ENCODE measurements at places on chromosomes 3 and 15.

GRCh38 chr15:62889734-62890505 is 152.6 kb upstream of the TPM1 start:
- DNase-seq = no peak

- DNase-seq = no peak
Observed at GRCh38 chr15:101654171-101654570, 2.0 kb upstream of the TM2D3 start.

DNA sequence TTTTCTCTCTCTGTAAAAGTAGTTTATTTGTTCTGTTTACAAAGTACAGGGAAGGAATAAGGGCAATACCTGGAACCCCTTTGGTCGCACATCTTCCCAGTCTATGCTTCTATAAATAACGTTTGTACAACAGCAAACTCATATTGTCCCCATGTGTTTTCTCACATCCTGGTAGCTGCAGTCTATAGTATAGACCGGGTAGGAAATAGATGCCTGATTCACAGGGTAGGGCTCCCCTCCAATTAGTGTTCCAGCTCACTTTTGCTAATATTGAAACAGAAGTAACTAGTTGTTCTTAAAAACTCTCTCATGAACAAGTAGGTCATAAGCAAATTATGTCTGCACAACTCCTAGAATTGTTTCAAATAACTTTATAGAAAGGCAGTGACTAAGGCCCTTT is 17.7 kb downstream of the ATG7 start:
- DNase-seq = no peak

DNA sequence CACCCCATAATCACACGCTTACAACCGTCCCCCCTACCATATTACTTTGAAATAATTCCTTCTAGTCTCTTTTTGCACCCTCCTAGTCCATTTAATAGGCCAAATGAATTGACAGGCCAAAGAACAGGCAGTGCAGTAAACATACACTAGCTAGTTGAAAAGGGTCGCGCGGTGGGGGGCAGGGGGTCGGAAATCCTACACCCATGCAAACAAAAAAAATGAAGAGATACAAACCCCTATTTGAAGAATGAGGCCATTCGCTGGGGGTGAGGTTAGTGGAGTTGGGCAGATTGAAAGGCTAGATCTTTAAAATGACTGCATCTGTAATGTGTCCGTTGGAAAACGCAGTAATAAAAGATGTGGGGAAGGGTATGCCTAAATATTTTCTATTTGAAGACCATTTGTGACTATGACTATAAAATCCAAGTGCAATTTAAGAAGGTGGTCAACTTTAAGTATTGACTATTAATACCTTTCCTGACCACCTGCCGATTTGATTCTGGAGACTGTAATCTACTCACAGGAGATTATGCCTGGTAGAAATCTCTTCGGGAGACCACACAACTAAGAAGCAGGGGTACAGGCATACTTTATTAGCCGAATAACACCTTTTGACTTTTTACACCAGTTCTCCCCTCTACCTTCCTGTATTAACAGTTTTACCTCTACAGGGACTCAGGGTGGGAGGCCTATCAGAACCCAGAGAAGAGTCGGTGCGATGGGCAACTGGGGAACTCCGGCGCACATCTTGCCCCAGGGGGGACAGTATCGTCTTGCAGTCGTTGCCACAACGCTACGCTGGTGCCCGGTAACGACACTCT is 762 bp upstream of the ARL6 start:
- no peak for DNase-seq

GRCh38 chr3:194773771-194774455 is 88.2 kb downstream of the FAM43A start:
- DNase-seq = no peak

GRCh38 chr3:140170612-140171011 is 235.6 kb downstream of the CLSTN2 start:
- DNase-seq = no peak

GRCh38 chr3:149015393-149015792 is 24.1 kb downstream of the GYG1 start:
- DNase-seq = no peak

DNA sequence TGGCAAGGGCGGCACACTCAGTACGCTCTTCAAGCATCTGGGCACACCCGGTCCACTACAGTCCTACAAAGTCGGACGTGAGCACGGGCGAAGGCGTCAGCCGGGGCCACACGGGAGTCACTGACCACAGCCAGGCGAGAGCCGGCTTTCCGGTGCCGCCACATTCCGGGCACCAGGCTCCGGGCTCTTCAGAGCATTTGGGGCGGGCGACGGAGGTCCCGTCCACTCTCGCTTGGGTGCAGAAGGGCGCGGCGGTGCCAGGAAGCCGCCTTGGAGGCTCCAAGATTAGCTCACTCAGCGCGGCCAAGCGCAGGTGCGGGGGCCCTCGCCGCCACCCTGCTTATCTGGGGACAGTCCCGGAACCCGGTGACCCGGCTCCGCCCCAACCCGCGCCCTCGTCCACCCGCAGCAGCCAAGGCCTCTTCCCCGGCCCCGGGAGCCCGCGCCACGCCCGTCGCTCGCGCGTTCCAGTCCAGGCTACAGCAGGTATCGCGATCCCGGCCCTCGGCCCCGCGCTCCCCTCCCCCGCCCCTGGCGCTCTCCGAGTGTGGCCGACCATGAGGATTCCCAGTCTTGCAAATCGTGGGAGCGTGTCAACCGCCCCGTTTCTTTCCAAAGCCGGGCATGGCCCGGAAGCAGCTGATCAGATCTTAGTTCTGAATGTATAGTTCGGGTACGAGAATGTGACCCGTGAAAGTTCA is at the start of gene ADPRH:
ADPRH (plus strand) TSS at position 127 of the 701 bp plus-strand sequence. CDS start 2,678 bp downstream, outside the sequence.
- peak; percentile 28 for DNase-seq

- DNase-seq = no peak
Observed at GRCh38 chr15:78243058-78243457, 8.7 kb upstream of the ACSBG1 start.

GRCh38 chr15:85706779-85707518 is 87.8 kb downstream of the KLHL25 start:
- DNase-seq = peak; percentile 42

DNA sequence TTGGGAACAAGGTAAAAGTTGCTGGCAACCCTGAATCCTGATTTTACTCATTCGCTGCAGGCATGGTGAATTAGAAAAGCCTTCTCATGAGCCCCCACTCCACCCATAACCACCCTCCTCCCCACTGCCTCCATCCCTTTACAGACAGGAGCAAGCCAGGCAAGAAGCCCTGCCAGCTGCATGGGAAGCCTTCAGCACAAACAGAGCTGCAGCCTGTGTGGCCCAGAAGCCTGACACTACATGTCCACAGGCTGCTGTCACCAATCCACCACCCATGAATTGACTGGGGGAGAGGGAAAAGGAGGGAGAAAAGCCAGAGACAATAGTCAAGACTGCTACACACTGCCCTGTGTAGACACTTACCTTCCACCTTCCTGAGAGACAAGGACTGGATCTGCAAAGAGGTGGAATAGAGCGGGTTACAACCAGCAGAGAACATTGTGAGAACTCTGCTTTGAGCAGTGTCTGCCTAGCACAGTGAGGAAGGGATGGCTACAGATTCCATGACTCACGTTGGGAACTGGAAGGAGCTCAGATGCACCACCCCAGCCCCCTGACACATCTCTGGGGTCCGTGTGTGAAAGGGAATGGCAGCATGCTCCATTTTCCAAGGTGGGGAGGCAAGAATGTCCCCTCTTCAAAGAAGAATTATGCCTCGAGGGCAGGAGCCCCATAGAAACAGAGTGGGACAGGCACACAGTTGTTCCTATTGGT is 33.9 kb downstream of the DZIP1L start:
- DNase-seq = no peak

GRCh38 chr3:64627471-64628321 is 60.1 kb downstream of the ADAMTS9 start:
- no peak for DNase-seq

GRCh38 chr3:143707848-143708247 is 140.4 kb downstream of the SLC9A9 start:
- no peak for DNase-seq

DNA sequence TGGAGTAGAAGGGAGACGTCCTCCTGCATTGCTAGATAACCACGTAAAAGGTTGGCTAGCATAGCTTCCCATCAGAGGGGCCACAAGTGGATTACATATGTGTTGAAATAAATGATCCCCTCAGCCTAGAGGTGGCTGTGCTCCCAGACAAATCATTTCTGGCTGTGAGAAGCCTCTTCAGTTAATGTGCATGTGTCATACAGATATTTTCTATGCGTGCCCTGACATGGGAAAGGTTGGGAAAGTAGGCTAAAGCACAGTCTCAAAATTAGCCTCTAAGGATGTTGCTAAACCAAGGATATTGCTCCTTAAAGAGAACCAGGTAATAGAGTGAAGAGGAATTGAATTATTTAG is 17.8 kb downstream of the USP3 start:
- DNase-seq = no peak

DNA sequence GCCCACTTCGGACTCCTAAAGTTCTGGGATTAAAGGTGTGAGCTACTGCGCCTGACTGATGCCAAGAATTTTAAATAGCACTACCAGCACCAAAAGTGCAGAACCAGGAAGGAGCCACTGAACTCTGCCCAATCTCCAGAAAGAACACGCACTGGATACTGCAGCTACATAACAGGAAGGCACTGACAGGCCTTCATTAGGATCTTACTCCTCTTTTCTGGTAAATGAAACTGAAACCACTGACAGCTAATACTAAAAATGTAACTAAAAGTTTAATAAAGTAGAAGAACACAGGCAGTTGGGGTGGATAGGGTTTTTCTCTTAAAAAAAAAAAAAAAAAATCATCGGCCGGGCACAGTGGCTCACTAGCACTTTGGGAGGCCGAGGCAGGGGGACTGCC is 74.1 kb upstream of the CHRM5 start:
- no peak for DNase-seq

GRCh38 chr3:38404286-38404685 is 49.4 kb upstream of the ACVR2B start:
- DNase-seq = no peak

- DNase-seq = no peak
Observed at GRCh38 chr15:83574345-83574744, 79.6 kb upstream of the ADAMTSL3 start.

- DNase-seq = no peak
Observed at GRCh38 chr15:67085237-67085817, 19.9 kb downstream of the SMAD3 start.

DNA sequence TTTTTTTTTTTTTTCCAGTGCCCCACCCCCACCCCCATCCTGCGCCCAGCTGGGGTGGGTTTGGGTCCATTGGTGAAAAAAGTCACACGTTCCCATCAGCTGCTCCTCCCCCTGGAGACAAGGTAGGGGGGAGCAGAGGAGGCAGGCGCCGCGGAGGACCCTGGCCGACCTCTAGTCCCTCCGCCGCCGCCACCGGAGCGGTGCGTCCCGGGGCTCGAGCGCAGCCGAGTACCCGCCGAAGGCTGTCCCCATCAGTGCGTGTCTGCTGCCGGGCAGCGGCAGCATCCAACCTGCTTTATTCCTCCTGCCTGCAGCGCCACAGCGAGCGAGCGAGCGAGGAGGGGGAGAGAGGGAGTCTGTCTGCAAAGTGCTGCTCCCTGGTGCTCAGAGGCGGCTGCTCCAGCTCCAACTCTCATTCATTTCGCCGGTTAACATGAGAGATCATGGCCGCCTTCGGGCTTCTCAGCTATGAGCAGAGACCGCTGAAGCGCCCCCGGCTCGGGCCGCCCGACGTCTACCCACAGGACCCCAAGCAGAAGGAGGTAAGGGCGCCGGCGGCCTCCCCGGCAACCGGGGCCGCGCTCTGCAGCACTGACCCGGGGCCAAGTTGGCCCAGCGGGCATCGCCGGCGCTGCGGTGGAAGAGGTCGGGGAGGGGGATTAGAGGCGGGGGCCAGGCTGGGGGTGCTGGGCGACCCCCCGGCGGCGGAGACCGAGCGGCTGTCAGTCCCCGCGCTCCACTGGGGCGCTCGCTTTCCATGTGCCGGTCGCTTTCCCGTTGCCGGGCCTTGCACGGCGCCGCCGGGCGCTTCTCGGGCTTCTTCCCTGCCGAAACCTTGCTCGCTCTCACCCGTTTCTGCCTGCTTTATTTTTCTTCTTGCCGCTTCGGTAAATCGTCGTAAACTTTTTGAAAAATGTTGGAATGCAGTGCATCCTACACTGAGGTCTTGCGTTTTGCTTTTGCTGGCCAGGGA is 1.3 kb downstream of the MED12L start:
- DNase-seq = peak; percentile 53

Data from CD8-positive, alpha-beta memory T cell (primary cell).